ENCODE measurements at places on chromosomes 2 and 18.

GRCh38 chr18:52670896-52671295 lies 330.9 kb downstream of the DCC start:
- DNase-seq, result no peak

DNA sequence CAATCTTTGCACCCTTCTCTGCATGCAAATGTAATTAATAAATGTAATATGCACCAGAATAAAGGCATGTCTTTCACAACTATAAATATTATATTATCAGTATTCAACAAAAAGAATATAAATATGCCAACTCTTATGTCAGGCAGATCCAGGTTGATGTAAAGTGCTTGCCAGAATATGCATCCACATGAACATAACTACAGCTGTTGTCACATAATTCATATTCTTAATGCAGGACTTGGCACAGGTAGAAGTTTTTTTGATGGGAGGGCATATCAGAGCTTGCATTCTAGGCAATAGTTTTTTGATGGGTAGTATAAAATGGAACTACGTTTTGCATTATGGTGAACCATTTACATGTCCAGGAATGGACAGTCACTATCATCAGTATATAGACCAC lies 544.3 kb downstream of the ZNF804A start:
- DNase-seq, result no peak

DNA sequence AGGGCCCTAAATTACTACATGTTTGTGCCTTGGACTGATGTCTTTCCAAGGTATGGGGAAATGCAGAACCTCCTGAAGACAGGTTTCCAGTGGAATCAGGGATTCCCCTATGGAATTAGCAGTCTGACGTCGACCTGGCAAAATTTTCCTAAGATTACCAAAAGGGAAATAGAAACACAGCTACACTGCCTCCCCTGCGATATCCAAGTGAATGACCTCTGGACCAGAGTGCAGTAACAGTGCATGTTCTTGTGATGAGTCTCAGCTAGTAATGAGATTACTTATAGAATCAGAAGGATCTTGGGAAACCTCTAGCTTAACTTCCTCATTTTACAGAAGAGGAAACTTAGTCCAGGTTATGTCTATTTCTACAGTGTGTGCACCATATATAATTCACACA lies 21.3 kb upstream of the CHST9 start:
- DNase-seq, result no peak

DNA sequence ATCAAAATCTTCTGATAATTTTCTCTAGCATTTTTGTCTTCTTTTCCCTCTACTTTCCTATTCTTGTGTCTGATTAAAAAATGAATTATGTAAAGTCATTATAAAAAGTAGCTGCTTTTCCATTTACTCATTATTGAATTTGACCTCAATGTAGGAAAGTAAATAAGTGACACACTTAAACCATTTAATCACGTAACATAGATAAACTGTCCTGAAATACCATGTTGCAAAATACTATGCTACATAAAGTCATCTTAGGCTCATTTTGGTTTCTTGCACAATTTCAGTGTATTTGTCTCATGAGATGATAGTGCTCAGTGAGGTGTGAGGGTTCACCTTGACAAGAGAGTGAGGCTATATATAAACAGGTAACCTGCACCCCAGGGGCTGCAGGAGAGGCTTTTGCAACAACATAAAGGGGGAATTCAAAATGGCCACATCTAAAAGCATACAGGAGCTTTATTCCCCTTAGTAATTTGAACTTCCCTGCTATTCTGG lies 502.7 kb downstream of the RNF144A start:
- DNase-seq, result no peak

GRCh38 chr2:69013840-69014821 lies 1.2 kb downstream of the ANTXR1 start:
- DNase-seq, result no peak

DNA sequence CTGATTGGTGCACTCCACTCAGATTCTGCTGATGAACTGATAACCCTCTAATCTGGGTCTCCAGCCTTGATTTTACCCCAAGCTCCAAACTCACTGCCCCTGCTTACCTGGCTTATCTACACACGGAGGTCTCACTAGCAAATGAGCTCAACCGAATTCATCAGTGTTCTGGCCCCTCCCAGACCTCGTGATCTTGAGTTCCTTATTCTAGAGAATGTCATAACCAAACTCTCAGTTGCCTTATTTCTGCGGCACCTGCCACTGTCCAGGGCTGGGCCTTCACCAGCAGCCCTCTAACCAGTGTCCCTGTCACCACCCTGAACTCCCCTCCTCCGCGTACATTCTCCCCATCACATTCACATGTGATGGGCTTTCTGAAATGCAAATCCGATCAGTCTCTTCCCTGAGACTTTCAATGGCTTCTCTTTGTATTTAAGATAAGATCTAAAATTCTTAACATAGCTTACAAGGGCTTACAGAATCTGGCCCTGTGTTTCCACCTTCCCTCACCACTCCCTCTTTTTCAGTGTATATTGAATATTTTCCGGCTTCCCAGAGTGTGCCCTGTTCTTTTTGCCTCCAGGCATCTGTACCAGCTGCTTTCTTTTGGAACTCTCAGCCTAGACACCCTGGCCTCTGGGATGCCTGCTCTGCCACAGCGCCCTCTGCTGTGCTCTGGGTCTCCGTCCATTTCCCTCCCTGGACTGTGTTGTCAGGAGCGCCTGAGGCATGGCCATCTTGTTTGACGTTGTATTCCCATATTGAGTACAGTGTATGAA lies 31.1 kb downstream of the NAB1 start:
- DNase-seq, result no peak

All from keratinocyte (primary cell).